ENCODE measurements at places on chromosomes 7 and 10. TPM values are rescaled to one million over a fixed set of nuclear protein-coding genes. Genes with fewer than 3 reads are reported as not detected.

Gene PTPRE
- 23.0 TPM for total RNA-seq

- no peak for DNase-seq
Observed at GRCh38 chr7:128350708-128351295, 7.1 kb upstream of the RBM28 start.

Gene ARMH3
- total RNA-seq, result 16.0 TPM

Gene PCLO
- under 0.01 TPM for total RNA-seq

GRCh38 chr10:32964270-32964669 lies 6.2 kb upstream of the ITGB1 start:
- no peak for DNase-seq

- DNase-seq, result no peak
Observed at GRCh38 chr7:150969475-150969874, 8.6 kb downstream of the KCNH2 start.

Gene SP8
- not detected for total RNA-seq

DNA sequence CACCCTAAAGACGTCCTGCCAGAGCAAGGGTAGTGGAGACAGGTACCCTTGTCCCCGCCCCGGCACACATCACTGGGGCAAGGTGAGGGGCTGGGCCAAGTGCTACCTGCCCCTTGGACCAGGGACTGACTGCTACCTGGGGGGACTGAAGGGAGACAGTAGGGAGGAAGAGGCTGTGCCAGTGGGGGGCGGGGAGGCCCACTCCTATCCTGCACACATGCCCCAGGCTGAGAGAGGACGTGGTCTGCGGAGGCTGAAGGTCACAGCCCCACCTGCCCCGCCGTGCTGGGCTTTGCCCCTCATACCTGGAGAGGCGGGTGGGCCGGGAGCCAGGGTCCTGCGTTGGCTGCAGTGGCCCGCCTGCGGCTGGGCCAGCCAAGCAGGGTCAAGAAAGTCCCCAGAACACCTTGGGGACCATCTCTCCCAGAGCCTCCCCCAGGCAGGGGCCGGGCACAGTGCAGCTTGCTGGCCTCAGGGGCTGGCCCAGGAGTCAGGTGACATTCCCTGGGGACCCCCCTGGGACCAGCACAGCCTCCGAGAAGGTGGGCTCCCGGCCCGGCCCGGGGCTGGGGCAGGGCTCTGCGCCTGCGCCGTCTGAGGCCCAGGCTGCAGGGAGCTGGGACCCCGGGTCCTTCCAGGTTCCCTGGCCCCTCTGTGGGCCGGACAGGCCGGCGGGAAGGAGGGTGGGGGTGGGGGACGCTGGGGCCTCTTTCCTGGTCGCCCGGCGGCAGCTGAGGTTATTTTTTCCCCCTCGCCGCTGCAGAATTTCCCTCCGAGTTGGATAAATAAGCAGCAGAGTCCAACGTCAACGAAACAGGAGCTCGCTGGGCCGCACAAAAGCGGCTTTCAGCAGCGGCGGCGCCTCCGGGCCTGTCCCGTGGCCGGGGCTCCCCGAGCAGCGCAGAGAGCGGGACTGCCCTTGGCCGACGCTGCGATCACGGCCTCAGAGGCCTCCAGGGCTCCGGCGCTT lies 9.8 kb upstream of the FZD9 start:
- no peak for DNase-seq

DNA sequence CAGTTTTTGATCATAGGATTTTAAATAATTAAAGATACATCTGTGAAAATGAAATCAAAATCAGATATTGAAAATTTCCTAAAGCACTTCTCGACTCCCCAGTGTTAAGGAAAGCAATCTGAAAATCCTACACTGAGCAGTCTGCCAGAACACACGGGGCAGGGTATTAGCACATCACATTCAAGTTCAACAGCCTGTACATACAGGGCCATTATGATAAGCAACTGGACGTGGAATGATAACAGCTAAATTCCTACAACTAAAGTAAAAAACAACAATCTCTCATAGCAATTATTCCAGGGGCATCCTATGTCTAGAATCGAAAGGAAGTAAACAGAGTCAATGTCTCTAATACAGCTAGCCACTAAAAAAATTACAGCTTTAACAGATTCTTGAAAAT lies 31.7 kb downstream of the TRDMT1 start:
- DNase-seq, result no peak
